NCI-H774 (cell line): ENCODE measurements at places on chromosomes 16 and 17.

- no peak for DNase-seq
Observed at GRCh38 chr17:1735834-1736347, 6.8 kb upstream of the SERPINF2 start.

GRCh38 chr17:37110746-37111145, 162.0 kb downstream of the AATF start:
- DNase-seq: no peak

GRCh38 chr17:49525831-49526741, 31.0 kb downstream of the NGFR start:
- no peak for DNase-seq

DNA sequence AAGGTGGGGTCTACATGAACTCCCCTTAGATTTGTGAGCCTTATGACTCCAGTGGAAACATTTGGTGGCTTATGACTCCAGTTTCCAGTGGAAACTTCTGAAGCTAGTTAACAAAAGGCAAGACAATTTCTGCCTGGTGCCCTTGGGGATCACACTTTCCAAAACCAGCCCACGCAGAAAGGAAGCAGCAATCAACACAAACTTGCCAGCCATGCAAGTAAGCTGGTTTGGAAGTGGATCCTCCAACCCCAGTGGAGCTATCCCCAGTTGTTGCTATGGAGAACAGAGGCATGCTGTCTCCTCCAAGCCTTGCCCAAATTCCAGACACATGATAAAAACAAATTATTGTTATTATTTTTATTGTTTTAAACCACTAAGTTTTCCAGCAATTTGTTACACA, 130.9 kb downstream of the CDH11 start:
- no peak for DNase-seq

- DNase-seq: no peak
Observed at GRCh38 chr16:79349803-79350202, 250.7 kb downstream of the MAF start.

- DNase-seq: no peak
Observed at GRCh38 chr16:10839279-10839666, 20.7 kb upstream of the TVP23A start.

GRCh38 chr17:17054636-17055035, 12.4 kb downstream of the MPRIP start:
- DNase-seq: no peak

- no peak for DNase-seq
Observed at GRCh38 chr17:16459855-16460550, 32.0 kb downstream of the LRRC75A start.

GRCh38 chr16:53152329-53152728, 97.5 kb downstream of the CHD9 start:
- DNase-seq: no peak

DNA sequence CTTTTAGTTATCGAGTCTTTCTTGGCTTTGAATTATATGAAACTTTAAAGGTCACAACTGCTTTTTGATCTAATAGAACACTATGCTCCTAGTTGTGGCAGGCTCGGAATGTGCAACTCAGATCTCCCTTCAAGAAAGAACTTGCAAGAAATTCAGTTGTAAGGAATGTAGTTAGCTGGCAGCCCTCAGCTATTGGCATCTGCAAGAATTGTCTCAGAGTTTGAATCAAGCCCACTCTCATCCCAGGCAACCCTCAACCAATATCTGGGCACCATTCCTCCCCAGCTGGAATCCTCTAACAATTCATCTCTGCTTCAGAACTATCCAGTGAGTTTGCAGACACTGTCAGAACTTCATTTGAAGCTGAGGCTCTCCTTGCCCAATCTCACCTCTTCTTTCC, 447.2 kb downstream of the KIF2B start:
- no peak for DNase-seq
